Activated CD4-positive, alpha-beta T cell treated with anti-CD3 and anti-CD28 coated beads for 48 hours (primary cell): ENCODE measurements at places on chromosomes 6 and 20.

- peak; percentile 8 for DNase-seq
Measured at GRCh38 chr6:113690281-113691259, 166.6 kb upstream of the MARCKS start.

DNA sequence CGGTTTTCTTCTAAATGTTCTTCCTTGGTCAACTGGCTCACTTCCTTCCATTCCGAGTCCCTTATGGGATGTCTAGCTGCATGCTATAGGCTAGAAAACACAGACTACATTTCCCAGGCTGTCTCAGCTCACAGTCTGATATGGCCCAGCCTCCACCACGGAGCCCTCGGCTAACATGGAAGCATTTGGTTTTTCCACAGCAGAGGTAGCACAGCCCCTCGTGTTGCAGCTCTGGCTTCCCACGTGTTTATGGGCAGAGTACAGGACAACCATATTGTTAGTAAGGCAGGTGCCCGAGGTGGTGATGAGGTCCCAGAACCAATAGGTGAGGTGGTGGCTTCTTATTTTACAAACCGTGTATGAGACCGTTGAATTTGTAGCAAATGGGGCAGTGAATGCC is 8.7 kb downstream of the GPLD1 start:
- no peak for DNase-seq

DNA sequence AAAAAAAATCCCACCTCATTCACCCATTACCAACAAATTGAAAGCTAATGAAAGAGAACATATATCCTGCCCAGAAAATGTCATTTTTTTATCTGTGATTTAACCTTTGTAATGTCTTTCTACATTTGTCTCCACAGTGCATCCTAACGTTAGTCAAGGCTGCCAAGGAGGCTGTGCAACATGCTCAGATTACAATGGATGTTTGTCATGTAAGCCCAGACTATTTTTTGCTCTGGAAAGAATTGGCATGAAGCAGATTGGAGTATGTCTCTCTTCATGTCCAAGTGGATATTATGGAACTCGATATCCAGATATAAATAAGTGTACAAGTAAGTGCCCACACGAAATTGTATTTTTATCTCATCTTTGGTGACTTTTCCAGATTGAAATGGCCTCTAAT is 30.0 kb downstream of the RSPO3 start:
- DNase-seq, result no peak

DNA sequence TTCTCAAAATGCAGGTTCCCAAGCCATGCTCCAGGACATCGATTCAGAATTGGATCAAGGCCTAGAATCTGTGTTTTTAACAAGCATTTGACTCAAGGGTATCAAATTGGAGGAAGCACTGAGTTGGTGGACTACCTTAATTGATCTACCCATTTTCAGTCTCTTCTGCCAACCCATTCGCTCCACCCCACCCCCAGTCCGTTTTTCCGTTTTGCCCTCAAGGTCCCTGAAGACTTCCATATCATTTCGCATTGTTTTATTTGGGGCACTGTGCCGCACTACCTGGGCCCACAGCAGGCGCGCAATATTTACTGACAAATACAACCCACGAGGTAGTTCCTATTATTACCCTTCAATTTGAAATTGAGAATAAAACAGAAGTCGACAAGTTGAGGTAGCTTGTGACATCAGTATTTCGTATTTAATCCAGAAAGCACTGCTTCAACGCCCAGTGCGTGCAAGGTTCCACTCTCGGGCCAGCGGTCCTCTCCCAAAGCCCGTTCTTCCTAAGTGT is 557 bp upstream of the DHX35 start:
- DNase-seq, result peak; percentile 45

GRCh38 chr6:33641602-33642001 is 20.5 kb downstream of the ITPR3 start:
- no peak for DNase-seq
